Stimulated activated CD4-positive, alpha-beta T cell treated with anti-CD3 and anti-CD28 coated beads, Interleukin-1b, Interleukin-23, amount 100 ng/mL, for 4 hours (primary cell): ENCODE measurements at places on chromosomes 4 and X.

DNA sequence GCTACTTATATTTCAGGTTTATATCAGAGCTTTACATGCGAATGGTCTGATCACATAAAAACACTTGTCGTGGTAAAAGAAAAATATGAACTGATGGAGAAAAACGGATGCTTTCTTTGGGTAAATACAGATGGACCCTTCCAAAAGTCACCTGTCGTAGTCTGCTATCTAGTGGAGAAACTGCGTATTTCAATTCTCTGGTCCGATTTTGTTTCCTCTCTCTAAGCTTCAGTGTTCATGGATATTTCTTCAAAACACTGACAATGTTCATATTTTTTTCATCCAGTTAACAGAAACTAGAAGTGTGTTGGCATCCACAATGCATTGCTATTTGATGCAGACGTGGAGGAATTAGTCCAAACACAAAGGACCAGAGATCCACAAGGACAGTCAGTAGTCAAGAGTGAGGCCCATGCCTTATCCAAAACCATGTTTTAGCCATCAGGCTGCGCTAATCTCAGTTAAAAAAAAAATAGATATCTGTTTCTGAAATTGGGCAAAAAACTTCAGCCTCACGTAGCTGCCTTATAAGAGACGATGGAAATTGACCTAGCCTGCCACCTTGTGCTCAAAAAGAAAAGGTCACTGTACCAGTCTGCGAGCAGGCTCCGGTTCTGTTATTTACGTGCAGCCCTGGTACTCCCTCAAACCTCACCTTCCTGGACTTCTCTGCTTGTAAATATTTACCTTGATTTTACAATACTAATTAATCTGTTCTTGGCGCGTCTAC lies 16.0 kb downstream of the MEPE start:
- peak; percentile 6 for DNase-seq

- no peak for DNase-seq
These were observed 23.3 kb downstream of the FRYL start for GRCh38 chr4:48756689-48757220.

- no peak for DNase-seq
These were observed 50.3 kb downstream of the HTRA3 start for GRCh38 chr4:8319731-8320385.

- peak; percentile 24 for DNase-seq
These were observed 14.4 kb upstream of the FAM9A start for GRCh38 chrX:8815460-8816065.

DNA sequence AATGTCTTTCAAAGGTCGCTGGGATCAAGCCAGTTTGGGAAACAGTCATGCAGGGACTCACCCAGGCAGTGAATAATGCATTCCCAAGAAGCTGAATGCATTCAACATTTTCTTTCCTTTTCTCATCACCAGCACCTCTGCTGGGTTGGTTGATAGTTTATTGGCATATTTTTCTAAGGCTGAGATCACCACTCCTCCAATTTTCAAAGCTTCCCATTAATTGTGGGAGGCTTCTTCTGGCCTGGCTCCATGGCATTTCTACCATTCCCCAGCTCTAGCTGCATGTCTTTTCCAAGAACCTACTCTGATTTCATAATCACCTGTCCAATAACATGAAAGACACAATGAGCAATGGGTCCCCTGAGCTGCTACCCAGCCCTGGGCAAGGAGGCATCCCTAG lies 35.8 kb downstream of the CHRDL1 start:
- DNase-seq: no peak

GRCh38 chr4:57430726-57431125 lies 320.5 kb upstream of the IGFBP7 start:
- DNase-seq: no peak

DNA sequence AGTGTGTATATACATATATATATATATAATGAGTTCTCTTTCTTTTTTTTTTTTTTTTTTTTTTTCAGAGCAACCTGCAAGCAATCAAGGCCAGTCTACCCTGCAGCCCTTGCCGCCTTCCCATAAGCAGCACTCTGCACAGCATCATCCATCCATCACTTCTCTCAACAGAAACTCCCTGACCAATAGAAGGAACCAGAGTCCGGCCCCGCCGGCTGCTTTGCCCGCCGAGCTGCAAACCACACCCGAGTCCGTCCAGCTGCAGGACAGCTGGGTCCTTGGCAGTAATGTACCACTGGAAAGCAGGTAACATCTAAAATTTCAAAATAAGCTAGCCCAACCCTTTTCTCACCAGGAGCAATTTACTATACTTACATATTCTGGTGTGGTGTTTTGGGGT lies 316.3 kb downstream of the DCTD start:
- DNase-seq: no peak

DNA sequence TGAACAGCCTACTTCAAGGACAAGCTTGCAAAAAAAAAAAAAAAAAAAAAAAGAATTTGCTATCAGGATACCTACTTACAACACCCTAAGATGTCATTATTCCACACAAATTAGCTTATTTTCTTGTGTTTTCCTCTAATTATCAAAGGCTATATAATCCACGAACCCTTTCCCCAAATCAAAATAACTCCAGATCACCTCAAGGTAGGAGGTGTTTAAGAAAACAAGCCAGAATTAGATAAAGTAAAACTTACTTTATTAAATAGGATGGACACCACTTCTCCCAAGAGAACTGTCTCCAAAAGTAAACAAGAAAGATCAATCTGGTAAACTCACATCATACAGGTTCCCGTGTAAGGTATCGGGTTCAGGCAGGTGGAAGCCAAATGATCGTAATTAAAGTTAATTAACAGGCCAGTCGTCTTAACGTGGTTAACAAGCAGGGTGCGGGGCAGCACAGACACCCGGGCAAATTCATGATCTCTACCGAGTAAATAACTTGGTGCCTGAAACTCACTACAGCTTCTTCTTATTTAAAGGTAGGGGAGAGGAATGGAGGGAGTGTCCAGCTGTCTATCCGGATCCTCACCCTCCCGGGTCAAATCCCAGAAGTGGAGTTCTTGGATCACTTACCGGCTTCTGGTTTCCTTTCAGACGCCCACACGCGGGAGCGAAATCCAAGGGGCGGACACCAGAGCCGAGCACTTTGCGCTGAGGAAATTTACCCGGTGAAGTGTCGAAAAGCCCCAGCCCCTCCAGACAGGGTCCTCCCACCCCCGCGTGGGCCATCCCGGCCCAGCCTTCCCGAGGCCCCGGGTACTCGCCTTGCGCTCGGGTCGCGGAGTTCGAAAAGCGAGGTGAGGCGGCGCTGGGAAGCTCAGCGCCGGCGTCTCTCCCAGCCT lies 708 bp downstream of the ARAP2 start:
- DNase-seq: peak; percentile 29
